ENCODE measurements at places on chromosomes 12 and 14.

- DNase-seq = no peak
Measured at GRCh38 chr12:38053655-38054464, 262.7 kb upstream of the ALG10B start.

GRCh38 chr14:101374373-101375338 is 186.6 kb upstream of the DIO3 start:
- DNase-seq = no peak

- no peak for DNase-seq
Measured at GRCh38 chr14:35600253-35600652, 66.3 kb downstream of the INSM2 start.

- DNase-seq = no peak
Measured at GRCh38 chr14:50354527-50354926, 42.2 kb downstream of the CDKL1 start.

- peak; percentile 93 for DNase-seq
Measured at GRCh38 chr12:110698171-110698902, 9.4 kb upstream of the HVCN1 start.
